DMS 273 treated with DMSO at 0.1 percent for 48 hours (cell line): ENCODE measurements at places on chromosomes 5 and 9.

- no peak for DNase-seq
These were observed 417.5 kb downstream of the EFNA5 start for GRCh38 chr5:107253246-107253645.

GRCh38 chr5:88145221-88145610, 123.4 kb downstream of the TMEM161B start:
- no peak for DNase-seq

- DNase-seq, result no peak
These were observed 38.4 kb downstream of the ZSWIM6 start for GRCh38 chr5:61370506-61370905.

DNA sequence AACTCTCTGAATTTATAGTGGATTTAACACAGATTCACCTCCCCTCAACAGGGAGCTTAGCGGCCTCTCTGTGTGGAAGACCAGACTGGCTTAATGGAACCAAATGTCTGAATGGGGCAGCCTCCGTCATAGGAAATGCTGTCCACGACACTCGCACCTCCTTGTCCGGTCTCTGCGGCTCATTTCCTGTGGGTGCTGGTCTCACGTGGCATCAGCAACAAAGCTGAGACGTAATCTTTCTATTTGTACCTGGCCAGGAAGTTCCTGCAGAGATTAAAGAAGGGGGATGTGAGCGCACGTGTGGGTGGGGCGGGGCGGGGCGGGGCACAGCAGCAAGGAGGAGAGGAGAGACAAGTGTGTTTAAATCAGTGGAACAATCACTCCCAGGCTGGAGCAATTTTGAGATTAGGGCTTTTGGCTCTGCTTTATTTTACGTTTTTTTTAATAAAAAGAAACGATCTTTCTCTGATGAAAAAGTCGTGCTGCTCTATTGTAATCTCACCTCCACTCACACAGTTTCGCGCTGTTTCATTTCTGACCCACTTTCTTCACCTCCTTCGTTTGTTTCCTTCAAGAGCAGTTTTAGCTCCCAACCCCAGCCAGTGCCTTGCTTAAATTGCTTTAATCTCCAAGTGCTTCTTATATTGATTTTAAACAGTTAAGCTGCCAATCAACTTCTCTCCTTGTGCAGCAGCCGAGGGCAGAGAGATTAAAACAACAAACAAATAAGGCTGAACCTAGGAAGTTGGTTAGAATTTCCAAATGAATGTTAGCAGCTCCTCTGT, 132.2 kb upstream of the ASTN2 start:
- no peak for DNase-seq

DNA sequence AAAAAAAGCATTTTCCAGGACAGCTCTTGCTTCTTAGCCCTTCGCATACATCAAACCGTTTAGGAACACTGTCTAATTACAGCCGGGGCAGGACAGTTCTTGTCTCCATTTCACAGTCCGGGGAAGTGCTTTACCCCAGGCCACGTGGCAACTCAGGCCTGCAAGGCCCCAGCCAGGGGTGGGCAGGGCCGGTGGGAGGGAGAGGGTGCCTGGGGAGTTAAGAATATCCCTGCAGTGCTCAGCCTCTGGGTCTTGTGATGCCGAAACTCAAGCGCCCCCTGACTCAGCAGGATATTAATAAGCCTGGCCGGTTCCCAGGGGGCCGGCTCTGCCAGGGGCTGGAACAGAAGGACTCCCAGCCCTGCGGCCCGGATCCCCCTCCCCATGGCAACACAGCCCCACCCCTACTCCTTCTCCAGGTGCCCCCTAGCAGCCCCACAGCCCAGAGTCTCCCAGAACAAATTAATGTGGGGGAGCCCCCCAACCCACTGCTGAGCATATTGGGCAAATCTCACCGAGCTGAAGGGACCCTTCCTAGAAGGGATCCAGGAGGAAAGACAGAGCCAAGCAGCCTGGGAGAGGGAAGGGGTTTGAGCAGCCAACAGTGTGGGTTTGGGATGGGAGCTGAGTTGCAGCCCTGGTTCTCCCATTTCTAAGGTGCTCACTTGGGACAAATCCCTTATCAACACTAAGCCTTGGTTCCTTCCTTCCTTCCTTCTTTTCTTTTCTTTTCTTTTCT, 45.3 kb downstream of the PLPP7 start:
- no peak for DNase-seq
